ENCODE measurements at places on chromosomes 3 and 15.

DNA sequence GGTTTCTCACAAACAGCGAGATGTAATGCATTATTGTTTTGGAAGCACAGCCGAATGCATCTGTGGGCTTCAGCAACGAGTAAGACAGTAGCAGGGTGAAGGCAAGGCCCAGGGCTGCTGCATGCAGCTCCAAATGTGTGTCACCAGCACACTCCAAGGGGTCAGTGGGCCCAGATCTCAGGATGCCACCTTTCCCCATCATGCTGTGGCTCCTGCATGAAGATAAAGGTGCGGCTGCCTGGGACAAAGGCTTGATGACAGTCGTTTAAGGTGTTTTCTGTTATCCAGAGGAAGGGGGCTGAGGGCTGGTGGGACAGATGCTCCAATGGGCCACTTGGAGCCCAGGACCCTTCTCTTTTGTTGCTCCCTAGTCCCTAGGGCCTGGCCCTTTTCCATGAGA lies 13.2 kb downstream of the C3orf22 start:
- no peak for DNase-seq

DNA sequence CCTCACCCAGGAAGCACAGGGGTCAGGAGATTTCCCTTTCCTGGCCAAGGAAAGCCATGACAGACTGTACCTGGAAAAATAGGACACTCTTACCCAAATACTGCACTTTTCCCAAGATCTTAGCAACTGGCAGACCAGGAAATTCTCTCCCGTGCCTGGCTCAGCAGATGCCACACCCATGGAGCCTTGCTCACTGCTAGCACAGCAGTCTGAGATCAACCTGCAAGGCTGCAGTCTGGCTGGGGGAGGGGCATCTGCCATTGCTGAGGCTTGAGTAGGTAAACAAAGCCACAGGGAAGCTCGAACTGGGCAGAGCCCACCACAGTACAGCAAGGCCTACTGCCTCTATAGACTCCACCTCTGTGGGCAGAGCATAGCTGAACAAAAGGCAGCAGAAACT lies 567.3 kb upstream of the LMCD1 start:
- no peak for DNase-seq

DNA sequence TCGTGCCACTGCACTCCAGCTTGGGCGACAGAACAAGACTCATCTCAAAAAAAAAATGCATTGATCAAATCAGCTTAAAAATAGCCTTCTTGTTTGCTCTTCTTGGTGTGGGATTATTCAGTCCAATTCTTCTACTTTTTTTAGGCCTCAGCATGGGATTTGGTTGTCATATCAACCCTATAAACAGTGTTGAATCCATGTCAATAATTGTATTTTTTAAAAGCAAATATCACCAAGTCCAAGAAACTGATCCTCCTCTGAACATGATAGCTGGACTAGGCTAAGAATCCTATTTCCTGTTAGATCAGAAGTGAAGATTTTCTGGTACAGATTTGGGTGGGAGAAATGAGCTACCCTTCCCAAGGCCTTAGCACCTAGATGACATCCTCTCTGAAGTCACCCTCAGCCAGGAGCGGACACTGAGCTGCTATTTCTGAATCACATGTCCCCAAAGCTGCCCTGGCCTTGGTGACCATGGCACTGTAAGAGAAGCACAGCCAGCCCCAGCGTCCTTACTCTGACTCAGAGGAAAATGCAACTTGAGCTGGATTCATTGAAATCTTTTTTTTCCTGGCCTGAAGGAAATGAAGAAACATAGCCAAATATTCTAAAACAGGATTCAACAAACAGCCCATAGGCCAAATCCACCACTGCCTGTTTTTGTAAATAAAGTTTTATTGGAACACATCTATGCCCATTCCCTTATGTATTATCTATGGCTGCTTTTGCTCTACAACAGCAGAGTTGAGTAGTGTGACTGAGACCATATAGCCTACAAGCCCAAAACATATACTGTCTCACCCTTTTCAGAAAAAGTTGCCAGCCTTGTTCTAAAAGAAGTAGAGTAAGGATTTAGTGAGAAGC lies 215.9 kb upstream of the CTDSPL start:
- DNase-seq, result no peak

- no peak for DNase-seq
Measured at GRCh38 chr3:4754180-4755086, 224.8 kb upstream of the BHLHE40 start.

- DNase-seq, result peak; percentile 59
Measured at GRCh38 chr15:60660290-60661051, 181.5 kb upstream of the ICE2 start.

DNA sequence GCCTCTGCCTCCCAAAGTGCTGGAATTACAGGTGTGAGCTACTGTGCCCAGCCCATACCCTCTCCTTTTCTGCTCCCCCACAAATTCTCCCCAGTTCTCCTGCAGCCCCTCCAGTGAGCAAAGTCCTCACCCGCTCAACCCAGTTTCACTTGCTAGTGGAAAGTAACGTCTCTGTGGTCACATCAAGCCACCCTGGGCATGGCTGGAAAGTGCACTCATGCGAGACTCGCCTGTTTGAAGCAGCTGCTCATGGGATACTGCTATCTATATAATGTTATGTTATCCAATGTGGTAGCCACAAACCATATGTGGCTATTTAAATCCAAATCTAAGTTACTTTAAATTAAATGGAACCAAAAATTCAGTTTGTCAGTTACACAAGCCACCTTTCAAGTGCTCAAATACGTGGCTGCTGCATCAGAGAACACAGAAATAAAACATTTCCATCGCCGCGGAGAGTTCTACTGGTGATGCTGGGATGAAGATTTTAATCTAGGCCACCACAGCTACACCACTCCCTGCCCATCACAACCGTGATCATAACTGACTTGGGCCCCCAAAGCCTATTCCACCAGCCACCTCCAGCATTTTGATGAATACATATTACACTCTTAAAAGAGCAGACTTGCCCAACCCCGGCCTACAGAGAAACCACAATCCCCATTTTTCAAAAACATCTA lies 119.4 kb downstream of the LIPC start:
- no peak for DNase-seq

- DNase-seq, result no peak
Measured at GRCh38 chr3:156729460-156730179, 55.2 kb downstream of the TIPARP start.

DNA sequence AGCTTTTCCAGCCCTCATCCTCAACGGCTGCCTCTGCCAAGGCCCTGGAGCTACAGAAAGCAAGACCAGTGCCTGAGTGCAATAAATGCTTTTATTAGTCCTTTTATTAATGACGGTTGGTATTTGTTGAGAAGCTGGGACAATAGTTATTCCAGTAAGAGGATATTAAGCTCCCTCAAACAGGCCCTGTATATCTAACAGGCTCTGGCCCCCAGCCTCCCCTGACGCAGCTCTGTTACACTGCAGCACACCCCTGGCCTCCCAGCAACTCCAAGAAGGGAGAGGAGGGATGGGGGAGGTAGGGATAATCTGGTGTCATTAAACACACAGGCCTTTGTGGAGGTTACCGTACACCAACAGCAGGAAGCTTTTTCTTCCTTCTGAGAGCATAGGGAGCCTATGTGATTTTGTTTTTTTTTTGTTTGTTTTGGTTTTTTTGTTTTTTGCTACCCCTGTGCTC lies 30.8 kb upstream of the MAGEF1 start:
- DNase-seq, result no peak

- DNase-seq, result peak; percentile 59
Measured at GRCh38 chr15:43514241-43515057, 3.0 kb upstream of the MAP1A start.

DNA sequence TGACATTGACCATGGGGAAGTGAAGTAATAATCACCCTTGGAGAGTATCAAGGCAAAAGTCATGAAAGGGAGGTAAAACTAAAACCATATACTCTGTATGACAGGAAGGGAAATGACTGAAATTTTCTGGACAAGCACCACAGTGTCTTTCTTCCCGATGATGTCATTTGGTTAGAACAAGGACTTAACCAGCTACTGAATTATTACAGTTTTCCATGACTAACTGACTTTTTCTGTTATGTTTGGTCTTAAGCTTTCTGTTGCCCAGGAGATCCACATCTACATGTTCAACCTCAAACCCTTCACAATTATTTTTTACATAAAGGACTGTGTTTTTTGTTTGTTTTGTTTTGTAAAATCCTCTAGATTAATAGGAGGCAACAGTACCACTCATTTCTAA lies 191.9 kb upstream of the IL12A start:
- DNase-seq, result peak; percentile 87

- DNase-seq, result peak; percentile 73
Measured at GRCh38 chr3:78734048-78734637, 1033.7 kb downstream of the ROBO1 start.

- DNase-seq, result peak; percentile 24
Measured at GRCh38 chr3:153925841-153926514, 195.2 kb upstream of the ARHGEF26 start.

DNA sequence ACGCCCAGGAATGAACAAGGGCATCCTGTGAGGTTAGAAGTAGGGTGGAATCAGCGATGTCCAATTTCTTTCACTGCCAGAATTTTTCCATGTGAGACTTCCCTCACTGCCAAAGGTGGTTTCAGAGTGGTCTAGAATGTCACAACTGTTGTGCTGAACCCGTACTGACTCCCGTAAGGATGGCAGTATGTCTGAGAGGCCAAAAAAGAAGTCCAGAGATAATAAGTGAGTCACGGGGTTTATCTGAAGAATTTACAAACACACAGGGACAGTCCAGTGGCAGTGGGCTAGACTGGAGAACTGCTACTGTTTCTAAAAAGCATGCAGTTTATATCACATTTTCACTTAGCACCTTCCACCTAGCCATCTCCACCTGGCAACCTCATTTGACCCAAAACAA lies 160.6 kb upstream of the ATP10A start:
- DNase-seq, result no peak

- DNase-seq, result no peak
Measured at GRCh38 chr3:135499426-135499825, 466.1 kb upstream of the PPP2R3A start.

DNA sequence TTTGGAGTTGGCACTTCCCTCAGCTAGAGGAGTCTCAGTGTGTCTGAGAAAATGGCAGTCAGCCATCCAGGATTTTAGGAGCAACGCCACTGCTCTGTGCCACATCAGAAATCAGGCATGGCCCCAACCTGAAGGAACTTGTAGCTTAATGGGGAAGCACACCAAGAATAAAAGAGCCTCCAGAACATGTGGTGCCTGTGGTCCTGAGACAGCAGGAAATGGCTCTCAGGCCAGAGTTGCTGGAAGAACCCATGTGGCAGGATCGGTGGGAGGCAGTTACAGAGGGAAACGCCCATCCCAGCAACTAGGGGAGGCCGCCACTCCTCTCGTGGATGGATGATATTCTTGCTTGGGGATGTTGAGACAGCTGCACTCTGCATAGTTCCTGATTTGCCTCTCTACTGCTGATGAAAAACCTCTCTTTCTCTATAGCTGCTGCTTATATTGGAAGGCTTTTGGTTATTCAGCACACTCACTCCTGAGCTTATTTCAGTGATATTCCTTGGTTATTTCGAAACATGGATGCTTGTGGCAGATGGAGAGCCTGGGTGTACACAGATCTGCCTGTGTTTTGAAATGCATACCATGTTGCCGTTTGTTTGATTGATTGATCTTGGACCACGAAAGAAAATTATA lies 52.4 kb downstream of the KLHL25 start:
- DNase-seq, result peak; percentile 19

DNA sequence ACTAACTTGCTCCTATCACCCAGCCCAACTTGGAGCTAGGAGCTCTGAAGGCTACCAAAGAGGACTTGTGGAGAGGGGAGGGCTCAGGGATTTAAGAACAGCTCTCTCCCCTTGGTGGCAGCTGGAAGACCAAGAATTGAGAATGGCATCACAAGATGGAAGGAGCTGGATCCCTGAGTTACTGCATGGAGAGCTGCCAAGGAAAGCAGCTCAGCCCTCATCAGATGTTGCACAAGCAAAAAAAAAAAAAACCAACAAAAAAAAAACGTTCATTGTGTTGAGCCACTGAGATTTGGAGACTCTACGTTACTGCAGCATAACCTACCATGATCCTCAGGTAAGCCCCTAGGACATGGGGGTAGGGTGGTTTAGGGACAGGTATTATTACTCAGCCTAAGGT lies 41.0 kb downstream of the ITGB5 start:
- DNase-seq, result peak; percentile 78

DNA sequence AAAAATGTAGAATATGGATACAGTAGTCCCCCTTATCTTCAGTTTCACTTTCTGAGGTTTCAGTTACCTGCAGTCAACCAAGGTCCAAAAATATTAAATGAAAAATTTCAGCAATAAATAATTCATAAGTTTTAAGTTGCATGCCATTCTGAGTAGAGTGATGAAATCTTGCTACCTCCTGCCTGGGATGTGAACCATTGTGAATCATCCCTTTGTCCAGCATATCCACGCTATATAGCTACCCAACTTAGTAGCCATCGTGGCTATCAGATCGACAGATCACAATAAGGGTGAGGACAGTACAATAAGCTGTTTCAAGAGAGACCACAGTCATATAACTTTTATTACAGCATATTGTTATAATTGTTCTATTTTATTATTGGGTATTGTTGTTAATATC lies 1.2 kb upstream of the LARS2 start:
- no peak for DNase-seq

GRCh38 chr3:156358232-156358631 lies 196.7 kb downstream of the SSR3 start:
- no peak for DNase-seq

GRCh38 chr15:70353606-70354345 lies 256.1 kb upstream of the TLE3 start:
- DNase-seq, result no peak

- DNase-seq, result no peak
Measured at GRCh38 chr15:60889006-60889405, 340.1 kb downstream of the RORA start.

GRCh38 chr15:89809093-89809786 lies 5.4 kb downstream of the ANPEP start:
- DNase-seq, result peak; percentile 40

GRCh38 chr3:78941587-78941986 lies 826.2 kb downstream of the ROBO1 start:
- peak; percentile 48 for DNase-seq

- peak; percentile 30 for DNase-seq
Measured at GRCh38 chr3:28726840-28727239, 378.2 kb upstream of the AZI2 start.

DNA sequence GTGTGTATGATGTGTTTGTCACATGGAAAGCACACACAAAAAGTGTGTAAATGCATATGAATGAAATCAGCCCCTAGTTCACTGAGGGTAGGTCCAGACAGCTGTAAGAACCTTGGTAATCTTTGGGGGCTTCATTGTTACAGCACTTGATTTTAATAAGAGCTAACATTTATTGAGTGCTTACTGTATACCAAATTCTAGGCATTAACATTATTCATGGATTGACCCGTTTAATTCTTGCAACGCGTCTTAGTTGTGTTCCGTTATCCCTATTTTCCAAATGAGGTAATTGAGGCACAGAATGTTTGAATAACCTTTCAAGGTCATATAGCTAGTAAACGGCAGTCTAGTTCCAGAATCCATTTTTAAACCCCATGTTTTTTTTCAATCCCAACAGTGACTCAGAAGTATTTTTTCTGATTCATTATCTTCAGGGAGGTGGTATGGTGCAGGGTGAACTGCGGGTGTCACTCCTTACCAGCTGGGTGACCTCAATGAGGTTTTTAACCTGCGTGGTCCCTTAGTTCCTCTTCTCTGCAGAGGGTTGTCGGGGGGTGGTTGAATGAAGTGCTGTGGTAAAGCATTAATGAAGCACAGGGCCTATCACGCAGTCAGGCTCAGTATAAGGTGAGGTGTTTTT lies 14.2 kb downstream of the RAB8B start:
- peak; percentile 58 for DNase-seq

Data from fibroblast of skin of back (primary cell).